Nucleus accumbens (tissue), 56 donors: ENCODE measurements at places on chromosomes 11 and 22.

DNA sequence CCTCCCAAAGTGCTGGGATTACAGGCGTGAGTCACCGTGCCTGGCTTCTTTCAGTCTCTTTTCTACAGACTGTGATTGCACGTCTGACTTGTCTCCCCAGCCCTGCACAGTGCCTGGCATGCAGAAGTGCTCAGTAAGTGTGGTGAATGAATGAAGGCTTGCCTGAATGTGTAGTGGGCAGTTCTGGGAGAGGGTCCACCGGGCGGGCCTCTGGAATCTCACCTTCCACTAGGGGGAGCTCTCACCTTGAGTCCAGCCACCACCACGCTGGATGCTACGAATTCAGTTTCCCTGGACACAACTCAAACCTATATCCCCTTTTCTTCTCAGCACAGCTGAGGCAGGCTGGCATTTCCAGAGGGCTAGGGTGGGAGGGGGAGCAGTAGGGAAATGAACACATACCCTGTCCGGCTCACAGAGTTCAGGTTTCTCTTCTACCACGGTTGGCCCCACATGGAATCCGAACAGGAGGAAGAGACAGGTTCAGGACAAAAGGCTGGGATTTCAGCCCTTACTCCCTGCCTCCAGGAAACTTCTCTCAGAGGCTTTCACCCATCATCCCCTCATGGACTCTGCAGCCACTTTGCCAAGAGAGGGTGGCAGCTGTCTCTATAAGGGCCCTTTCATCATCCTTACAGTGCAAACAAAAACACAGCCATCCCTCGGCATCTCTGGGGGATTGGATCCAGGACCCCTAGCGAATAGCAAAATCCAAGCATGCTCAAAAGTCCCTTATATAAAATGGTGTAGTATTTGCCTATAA is 86.8 kb downstream of the NECTIN1 start:
- DNase-seq = no peak

DNA sequence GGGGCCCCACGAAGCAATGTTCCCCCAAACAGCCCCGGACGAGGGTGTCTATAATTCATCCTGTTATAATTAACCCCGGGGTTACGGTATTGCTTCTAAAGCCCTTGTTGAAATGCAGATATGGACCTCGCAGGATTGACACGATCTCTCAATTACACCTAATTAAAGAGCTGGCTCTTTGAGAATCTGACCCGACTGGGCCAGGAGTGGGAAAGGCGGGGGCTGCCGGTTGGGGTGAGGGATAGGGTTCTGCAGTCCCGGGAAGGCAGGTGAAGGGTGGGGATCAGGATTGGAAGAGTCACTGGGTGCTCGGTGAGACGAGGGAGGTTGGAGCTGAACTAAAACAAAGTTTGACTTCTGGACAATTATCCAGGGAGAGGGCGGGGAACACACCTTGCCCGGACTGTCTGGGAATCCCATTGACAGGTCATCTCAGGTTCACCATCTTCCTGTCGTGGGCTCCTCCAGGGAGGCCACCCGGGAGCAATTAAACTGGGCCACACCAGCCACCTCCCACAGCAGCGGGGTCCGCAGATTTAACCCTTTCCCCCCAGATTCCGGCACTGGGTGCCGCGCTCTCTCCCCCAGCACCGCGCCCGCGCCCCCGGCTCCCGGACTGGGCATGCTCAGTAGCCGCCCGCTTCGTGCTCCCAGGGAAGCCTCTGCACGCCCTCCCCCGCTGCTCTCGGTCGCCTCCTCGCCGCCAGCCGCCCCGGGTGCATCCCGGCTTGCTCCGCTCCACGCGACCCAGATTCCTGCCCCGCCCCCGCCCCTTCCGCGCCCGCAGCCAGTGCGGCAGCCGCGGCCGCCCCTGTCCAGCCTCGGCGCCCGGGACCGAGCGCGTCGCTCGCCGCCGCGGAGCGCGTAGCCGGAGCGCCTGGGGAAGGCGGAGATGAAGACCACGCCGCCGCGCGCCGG is at the start of gene ELMOD1:
Gene ELMOD1, plus strand, starts transcription at position 688 of the 918 bp plus-strand sequence. CDS start 27,043 bp downstream, outside the sequence.
- peak; percentile 86 for DNase-seq

DNA sequence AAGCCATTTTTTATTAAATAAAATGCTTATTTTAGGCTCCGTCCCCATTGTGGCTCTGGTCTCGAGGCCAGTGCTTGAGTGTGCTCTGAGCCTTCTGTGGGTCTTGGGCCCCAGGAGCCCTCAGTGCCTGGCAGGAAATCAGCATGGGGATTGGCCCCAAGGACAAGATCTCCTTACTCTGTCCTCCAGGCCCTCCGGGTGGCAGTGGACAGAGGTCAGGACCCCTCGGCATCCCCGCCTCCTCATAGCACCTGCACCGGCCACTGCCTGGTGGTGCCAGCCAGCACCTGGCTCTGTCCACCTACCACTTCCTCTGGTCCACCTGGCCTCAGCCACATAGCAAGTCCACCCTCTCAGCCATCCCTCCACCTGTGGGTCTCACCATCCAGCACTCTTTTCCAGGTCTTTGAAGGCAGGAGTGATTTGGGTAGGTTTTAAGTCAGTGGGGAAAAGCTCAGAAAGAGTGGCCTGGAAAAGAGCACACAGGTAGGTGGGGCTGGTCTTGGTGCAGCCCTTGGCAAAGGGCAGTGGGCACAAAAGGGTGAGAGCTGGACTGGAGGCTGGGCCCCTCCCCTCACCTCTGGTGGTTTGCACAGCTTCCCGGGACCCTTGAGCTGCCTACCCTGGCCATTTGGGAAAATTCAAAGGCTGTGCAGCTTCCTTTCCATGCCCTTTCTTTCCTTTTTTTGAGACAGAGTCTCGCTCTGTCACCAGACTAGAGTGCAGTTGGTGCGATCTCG is 3.5 kb downstream of the CLDN5 start:
- no peak for DNase-seq

DNA sequence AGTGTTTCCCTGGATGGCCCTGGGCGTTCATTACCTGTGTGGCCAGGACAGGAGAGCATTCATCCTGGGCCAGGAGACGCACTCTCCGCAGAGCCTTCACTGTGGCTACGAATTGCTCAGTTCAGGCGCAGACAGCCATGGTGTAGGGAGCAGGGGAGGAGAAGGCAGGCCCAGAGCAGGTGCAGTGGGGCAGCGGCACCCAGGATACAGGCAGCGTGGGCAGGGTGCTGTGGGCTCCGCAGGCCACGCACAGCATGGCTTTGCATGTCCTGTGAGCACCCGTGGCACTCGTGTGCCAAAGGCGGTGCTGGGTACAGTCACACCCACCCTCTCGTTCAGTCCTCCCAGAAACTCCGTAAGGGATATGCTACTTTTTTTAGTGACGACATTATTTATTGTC is 124.2 kb upstream of the B3GAT1 start:
- no peak for DNase-seq

DNA sequence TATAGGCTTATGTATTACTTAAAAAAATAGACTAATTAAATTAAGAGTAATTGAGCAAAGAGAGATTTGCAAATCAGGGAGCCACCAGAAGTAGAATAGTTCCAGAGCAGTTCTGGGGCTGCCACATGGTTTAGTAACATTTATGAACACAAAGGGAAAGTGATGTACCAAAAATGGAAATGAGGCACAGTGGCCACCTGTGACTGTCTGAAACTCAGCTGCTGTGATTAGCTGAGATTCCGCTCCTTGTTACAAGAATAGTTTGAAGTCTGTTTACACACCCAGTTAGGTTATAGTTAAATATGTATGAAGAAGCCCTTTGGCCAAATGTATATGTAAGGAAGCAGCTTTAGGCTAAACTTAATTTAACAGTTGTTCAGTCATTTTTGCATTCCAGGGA is 901.5 kb upstream of the CHORDC1 start:
- DNase-seq = no peak

- no peak for DNase-seq
Observed at GRCh38 chr11:21930408-21930807, 262.5 kb upstream of the ANO5 start.

DNA sequence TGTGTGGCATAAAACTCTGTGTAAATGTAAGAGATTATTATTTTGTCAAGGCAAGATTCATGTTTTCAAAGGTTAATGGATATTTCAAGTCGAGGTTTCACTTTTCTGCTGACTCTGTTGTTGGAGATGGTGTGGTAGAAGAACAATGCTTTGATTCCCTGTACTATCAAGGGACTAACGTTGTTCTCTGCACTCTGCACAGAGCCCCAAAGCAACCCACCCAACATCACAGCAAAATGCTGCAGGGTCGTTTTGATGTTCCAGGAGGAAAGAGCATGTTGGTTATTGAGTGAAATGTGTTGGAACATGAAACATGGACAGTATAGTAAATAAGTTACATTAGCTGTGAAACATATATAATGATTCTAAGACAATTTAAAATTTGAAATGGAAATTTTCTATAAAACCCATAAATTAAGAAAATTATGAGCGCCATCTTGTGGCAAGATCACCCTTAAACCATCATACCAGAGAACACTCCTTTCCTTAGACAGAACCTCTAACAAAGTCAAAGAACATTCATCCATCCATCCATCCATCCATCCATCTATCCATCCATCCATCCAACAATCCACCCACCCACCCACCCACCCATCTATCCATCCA is 164.4 kb upstream of the ZBED5 start:
- no peak for DNase-seq

DNA sequence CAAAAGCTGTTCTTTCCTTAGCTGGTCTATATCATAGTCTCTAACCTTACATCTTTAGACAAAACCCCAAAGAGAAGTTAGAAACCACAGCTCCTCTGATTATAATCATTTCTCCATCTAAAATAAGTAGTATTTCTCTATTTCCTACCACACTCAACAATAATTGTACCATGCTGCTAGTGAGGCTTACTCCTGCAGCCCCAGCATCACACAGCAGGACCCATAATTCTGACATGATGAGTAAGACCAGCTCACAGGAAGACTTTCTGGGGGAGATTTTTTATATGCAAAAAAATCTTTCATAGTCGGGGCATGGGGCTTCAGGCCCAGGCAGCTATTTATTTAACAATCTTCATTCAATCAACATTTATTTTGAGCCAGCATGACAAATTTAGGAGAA is 441.6 kb downstream of the DYNC2H1 start:
- DNase-seq = no peak

GRCh38 chr11:104443387-104443786 is 279.4 kb upstream of the PDGFD start:
- DNase-seq = no peak

GRCh38 chr11:76685831-76686230 is 15.3 kb upstream of the LRRC32 start:
- DNase-seq = no peak

DNA sequence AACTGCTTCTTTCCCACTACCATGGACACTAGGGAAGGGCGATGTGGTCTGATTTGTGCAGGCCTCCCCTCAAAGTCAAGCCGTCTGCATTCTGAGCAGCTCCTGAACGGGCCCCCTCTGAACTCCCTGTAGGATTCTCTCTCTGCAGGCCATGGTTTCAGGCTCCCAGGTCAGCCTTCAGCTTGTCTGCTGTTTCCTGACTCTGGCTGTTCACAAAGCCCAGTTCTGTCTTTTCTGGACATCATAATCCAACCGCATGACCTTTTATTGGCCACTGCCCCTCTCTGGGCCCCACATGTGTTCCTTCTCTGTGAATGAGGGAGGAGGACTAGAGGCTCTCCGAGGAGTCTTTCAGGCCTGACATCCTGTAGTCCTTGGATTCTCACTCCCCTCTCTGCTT is 161.0 kb downstream of the FEZ1 start:
- DNase-seq = no peak

DNA sequence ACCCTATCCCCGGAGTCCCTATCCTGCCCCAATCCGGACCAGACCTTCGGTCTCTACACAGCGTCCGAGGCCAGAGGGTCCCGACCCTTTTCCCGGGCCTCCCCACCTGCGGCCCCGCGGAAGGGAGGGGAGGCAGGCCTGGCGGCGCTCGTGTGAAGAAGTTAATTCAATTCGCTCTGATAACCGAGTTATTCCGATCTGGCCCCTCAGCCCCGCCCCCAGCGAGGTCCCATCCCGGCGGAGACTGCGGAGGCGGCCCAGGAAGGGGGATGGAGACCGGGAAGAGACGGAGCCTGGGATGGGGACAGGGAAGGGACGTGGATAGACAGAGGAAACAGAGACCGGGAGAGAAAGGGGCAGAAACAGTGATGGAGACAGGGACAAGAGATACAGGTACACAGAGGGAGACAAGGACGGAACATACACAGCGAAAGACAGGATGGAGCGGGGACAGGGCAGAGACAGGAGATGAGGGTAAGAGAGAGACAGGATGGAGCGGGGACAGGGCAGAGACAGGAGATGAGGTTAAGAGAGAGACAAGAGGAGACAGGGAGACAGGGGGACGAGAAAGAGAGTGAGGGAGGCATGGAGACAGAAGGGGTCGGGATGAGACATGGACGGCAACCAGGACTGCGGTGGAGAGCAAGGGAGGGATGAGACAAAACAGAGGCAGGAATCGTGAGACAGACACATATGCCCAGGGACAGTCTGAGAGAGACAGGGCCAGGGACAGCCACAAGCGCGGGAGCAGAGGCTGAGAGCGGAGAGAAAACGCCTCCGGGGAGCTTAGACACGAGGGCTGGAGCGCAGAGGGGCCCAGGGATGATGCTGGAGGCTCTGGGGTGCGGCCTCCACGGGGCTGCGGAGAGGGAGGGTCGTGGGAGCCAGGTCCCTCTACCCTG is 636 bp upstream of the PHOX2A start:
- DNase-seq = no peak

DNA sequence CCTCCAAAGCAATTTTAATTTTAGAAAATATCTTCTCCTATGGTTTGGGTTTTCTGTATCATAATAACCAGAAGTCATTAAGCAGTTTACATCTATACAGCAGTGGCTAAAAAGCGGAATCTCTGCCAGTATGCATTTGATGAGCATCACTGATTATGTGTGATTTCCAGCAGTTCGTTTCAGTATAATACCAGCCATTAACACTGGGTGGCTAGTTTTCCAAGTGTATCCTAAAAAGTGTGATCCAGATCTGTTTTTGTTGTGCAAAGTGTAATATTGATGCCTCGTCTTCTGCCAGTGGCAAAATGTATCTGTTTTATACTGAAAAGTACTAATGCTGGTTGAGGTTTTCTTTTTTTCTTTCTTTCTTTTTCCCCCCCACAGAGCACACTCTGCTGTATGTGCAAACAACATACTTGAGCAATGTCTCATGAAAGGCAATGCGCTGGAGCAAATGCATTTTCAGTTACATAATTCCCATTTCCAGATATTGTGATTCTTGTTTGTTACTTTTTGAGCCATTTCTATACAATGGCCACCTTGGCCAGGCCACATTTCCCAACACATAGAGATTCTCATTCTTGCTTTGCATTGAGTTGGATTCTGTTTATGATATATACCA is 64.2 kb downstream of the SLC36A4 start:
- no peak for DNase-seq

- no peak for DNase-seq
Observed at GRCh38 chr11:128664317-128664716, 29.6 kb upstream of the FLI1 start.

DNA sequence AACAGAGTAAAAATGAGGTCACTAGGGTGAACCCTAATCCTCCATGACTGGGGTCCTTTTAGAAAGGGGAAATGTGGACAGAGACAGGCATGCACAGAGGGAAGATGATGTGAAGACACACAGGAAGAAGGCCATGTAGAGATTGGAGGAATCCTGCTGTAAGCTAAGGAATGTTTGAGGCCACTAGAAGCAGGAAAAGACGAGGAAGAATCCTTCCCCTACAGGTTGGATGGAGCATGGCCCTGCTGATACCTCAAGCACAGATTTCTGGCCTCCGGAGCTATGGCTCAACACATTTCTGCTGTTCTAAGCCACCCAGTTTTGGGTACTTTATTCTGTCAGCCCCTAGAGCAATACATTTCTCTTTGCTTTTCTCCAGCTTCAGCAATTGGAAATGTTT is 486.9 kb downstream of the MIAT start:
- DNase-seq = no peak
